Stomach (tissue), 19 donors: ENCODE measurements at places on chromosomes 7 and 10. TPM values are rescaled to one million over a fixed set of nuclear protein-coding genes. Genes with fewer than 3 reads are reported as not detected.

Gene AGAP9
- 10.6 TPM for total RNA-seq

Gene FZD8
- 17.7 TPM for total RNA-seq

Gene RNF133
- 15.8 TPM for total RNA-seq

Gene OPALIN
- total RNA-seq: not detected

Gene LRRD1
- not detected for total RNA-seq

Gene GSTO2
- 5.7 TPM for total RNA-seq

Gene AQP1
- 38.2 TPM for total RNA-seq

Gene NT5C3A
- total RNA-seq: 9.9 TPM

Gene PLA2G12B
- not detected for total RNA-seq

Gene DTX2
- total RNA-seq: 57.1 TPM

Gene TMEM139
- total RNA-seq: 9.6 TPM

Gene TUBAL3
- total RNA-seq: not detected

Gene WNT2
- not detected for total RNA-seq

Gene LUC7L2
- total RNA-seq: 93.7 TPM

Gene STEAP2
- 7.8 TPM for total RNA-seq

Gene SLC18A3
- total RNA-seq: 0.73 TPM

Gene ITIH2
- not detected for total RNA-seq

Gene GPR85
- total RNA-seq: not detected

Gene CPN1
- not detected for total RNA-seq

Gene BAMBI
- not detected for total RNA-seq

Gene TMEM176A
- total RNA-seq: 30.8 TPM

Gene ERVW-1
- total RNA-seq: not detected

Gene CALCR
- not detected for total RNA-seq

Gene EXOSC1
- 11.7 TPM for total RNA-seq

Gene GIMAP5
- 20.9 TPM for total RNA-seq

Gene TNS3
- total RNA-seq: 96.3 TPM

Gene ATG9B
- not detected for total RNA-seq

Gene AKR1C8
- not detected for total RNA-seq

Gene DNAJB9
- total RNA-seq: 18.0 TPM

Gene CNNM1
- total RNA-seq: 0.29 TPM

Gene DKK1
- not detected for total RNA-seq

Gene VWC2
- total RNA-seq: under 0.01 TPM

Gene ELMO1
- 73.6 TPM for total RNA-seq

Gene LBX1
- total RNA-seq: not detected

Gene CHN2
- 47.8 TPM for total RNA-seq

Gene CDK1
- total RNA-seq: 1.8 TPM

Gene HKDC1
- total RNA-seq: 2.9 TPM

Gene C10orf143
- total RNA-seq: not detected

Gene INTS1
- 81.7 TPM for total RNA-seq

Gene CLDN4
- total RNA-seq: 523 TPM

Gene CYP3A7
- not detected for total RNA-seq

Gene VSIR
- 16.5 TPM for total RNA-seq

Gene TNRC18
- total RNA-seq: 463 TPM

Gene ANXA8L1
- total RNA-seq: 2.6 TPM

Gene TMEM229A
- not detected for total RNA-seq

Gene GPR22
- not detected for total RNA-seq

Gene TUBB8
- total RNA-seq: not detected
